ENCODE measurements at places on chromosomes 16 and 17.
A peak's percentile ranks its signal among the peaks of the same experiment; 100 is the strongest.

DNA sequence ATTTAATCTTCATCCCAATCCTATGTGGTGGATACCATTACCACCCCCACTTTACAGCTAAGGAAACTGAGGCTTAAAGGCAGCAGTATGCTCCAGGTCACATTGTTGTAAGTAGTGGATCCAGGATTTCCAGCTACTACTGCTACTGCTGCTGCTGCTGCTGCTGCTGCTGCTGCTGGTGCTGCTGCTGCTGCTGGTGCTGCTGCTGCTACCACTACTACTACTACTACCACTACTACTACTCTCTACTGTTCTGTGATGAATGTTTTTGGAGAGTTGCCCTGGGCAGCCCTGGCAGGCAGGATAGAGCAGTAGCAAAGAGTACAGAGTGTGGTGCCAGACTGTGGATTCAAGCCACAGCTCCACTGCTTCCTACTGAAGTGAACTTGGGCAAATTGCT is 49.3 kb upstream of the SLC12A3 start:
- no peak for DNase-seq

DNA sequence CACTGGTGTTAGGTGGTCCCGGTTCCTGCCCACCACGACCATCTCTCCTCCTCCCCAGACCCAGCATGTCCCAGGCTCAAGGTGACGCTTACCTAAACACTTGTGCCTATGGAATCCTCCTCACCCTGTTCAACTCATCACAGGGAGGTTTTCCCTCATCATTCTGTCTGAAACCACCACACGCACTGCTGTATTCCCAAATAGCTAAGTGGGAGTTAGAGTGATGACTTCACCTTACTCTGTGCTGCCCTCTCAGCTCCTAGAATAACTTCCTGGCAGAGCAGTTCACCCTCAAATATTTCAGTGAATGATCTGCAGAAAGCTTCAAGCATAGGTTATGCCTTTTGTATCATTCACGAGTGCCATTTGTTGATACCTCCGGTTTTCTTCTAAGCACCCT is 216.5 kb downstream of the CPPED1 start:
- no peak for DNase-seq

- no peak for DNase-seq
Measured at GRCh38 chr17:67019809-67020208, 24.5 kb upstream of the CACNG1 start.

- DNase-seq = no peak
Measured at GRCh38 chr16:83717814-83718213, 90.0 kb upstream of the HSBP1 start.

- peak; percentile 9 for DNase-seq
Measured at GRCh38 chr17:80145076-80146075, 1.6 kb downstream of the EIF4A3 start.

DNA sequence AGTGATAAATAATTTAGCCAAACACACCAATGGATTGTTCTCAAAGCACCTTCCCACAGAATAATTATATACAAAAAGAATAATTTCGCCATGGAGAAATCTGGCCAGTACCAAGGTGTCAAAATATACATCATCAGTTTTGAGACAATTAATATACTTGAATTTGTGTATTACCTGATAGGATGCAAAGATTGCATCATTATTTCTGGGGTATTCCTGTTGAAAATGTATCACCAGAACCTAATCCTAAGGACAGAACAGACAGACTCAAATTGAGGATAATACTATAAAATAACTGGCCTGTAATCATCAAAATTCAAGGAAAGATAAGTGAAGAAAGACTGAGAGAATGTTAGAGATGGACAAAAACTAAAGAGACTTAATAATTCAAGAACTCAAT is 111.9 kb downstream of the MRTFB start:
- no peak for DNase-seq

- DNase-seq = peak; percentile 4
Measured at GRCh38 chr17:5468075-5468473, 708 bp downstream of the DHX33 start.

GRCh38 chr16:57422026-57422944 is 17.7 kb downstream of the CCL17 start:
- peak; percentile 57 for DNase-seq

- no peak for DNase-seq
Measured at GRCh38 chr17:44417553-44417952, 28.1 kb upstream of the ITGA2B start.

- no peak for DNase-seq
Measured at GRCh38 chr17:46100590-46100989, 92.6 kb downstream of the KANSL1 start.

DNA sequence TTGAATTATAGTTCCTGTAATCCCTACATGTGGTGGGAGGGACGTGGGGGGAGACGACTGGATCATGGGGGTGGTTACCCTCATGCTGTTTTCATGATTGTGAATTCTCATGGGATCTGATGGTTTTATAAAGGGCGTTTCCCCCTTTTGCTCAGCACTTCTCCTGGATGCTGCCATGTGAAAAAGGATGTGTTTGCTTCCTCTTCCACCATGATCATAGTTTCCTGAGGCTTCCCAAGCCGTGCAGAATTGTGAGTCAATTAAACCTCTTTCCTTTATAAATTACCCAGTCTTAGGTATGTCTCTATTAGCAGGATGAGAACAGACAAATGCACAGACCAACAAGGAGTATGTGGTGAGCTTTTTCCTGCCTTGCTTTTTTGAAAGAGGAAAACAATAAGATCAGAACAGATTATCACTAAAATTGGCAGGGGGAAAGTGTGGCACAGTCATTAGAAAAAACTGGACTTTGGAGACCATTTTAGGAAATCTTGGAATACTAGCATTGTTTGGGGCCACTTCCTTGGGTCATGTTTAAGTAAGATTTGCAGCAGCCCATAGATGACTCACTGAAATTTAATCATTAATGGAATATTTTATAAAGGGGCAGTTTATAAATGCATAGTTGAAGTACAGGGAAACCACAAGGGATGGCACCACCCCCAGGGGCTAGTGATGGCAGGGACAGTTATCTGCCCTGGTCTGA is 352.8 kb downstream of the CDH13 start:
- DNase-seq = no peak

DNA sequence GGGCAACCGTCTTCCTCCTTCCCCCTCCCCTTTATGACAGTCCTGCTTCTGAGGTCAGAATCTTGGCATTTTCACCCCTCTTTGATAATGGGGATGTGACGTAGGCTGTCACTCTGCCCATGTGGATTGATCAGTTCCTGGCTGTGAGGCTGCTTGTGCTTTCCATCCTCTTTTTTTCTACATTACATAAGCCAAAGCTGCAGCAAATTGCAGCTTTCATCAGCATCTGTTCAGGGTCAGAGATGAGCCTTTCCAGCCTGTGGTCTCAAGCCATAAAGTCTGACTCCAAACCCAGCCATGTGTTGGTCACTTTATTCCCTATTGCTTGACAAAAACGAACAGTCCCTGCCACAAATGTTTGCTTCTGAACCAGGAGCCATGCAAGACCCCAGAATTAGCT is 535.1 kb downstream of the CDH11 start:
- DNase-seq = no peak

DNA sequence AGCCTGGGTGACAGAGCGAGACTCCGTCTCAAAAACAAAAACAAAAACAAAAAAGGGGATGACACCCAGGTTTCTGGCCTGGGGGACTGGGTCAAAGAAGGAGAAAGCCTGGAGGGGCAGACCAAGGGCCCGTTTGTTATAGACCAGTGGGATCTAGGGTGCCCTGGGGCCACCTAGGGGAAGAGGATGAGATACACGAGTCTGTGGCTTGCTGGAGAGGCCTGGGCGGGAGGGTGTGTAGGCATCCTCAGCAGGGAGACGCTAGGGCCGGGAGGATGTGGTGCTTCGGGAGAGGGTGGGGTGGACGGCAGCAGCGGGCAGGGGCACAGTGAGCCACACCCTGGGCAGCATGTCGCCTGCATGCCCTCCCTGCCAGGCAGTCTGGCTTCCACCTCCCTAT is 17.1 kb upstream of the CRK start:
- no peak for DNase-seq

GRCh38 chr17:81154961-81155360 is 10.3 kb upstream of the PVALEF start:
- DNase-seq = no peak

GRCh38 chr16:85430523-85431421 is 182.3 kb upstream of the GSE1 start:
- DNase-seq = no peak

GRCh38 chr17:45910667-45911066 is 16.3 kb downstream of the MAPT start:
- DNase-seq = no peak

DNA sequence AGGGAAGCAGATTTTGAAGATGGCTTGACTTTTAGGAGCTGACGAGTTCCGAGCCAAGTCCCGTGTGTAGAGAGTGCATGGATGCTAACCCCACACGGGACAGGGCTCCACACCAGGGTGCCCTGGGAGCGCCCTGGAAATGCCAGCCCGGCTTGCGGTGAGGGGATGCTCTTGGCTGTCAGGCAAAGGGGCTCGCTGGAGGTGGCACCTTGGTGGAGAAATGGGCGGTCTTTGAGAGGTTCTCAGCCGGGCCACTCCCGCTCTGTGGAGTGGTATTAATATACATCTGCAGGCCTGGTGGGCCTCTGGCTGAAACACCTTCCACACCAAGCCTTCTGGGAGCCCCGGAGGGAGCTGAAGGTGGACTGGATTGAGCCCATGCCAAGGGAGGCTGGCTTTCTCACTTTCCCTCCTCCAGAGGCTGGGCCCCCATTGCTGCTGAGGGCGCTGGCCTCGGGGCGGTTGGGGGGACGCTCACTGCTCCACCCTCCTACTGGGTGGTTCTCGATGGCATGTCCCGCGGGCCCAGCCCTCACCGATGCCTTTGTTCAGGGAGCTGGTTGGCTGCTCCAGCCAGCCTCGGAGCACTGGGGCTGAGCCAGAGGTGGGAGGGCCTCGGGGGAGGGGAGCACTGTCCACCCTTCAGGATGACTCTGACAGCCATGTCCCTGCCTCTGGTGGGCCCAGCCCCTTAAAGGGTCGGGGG is 210.3 kb downstream of the NTN1 start:
- no peak for DNase-seq

DNA sequence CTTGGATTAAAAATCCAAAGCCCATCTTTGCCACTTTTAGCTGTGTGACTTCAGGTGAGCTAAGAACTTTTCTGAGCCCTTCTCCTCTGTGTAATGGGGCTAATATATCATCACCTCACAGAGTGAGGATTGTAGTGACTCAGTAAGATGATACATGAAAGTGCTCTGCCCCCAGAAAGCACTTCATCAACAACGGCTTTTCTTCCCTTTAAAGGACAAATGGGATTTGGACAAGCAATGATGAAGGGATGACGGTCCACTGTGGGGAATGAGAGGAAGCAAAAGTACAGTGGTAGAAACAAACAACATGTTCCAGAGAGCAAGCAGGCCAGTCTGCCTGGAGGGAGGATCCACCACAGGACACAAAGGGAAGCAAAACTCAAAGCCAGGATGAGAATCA is 14.3 kb upstream of the TMED6 start:
- no peak for DNase-seq

GRCh38 chr16:346587-346986 is 5.9 kb downstream of the AXIN1 start:
- no peak for DNase-seq

DNA sequence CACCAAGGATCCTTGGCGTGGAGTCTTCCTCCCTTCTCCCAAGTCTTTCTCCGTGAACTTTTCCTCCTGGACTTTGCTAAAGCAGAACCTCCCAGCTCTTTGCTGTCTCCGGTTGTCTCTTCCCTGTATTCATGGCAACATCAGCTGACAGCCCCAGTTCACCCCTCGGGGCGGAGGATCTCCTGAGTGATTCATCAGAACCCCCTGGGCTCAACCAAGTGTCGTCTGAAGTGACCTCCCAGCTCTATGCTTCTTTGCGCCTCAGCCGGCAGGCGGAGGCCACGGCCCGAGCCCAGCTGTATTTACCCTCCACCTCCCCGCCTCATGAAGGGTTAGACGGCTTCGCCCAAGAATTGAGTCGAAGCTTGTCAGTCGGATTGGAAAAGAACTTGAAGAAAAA is 943 bp downstream of the CNTROB start:
- peak; percentile 5 for DNase-seq

DNA sequence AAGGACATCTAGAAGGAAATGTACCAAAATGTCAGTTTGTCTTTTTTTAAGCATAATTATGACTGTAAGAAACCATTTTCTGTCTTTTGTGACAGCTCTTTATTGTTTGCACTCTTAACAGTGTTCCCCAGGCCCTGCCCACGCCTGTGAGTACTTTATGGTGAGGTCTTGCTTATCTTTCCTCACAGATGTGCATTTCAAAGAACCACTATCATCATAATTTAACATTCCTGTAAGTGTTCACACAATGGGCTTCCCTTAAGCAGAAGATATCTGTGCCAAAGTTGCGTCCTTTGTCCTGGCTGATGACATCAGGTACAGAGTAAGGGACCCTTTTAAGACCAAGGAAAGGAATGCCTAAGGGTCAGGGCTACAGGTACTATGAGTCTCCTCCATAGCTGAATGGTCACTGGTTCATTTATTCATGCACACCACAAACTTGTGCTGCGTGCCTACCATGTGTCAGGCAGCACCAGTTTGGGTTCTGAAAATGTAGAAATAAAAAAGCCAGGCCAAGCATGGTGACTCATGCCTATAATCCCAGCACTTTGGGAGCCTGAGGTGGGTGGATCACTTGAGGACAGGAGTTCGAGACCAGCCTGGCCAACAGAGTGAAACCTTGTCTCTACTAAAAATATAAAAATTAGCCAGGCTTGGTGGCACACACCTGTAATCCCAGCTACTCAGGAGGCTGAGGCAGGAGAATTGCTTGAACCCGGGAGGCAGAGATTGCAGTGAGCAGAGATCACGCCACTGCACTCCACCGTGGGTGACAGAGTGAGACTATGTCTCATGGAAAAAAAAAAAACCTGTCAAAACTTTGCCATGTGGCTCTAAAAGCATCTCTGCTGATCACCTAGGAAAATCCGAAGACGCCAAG is 55.4 kb upstream of the NLK start:
- DNase-seq = no peak

GRCh38 chr16:68281368-68282063 is 17.2 kb downstream of the SLC7A6 start:
- DNase-seq = no peak
